A375 (cell line): ENCODE measurements at places on chromosomes 3 and 15. TPM values are rescaled to one million over a fixed set of nuclear protein-coding genes. Genes with fewer than 3 reads are reported as not detected.

FEZF2 gene
- total RNA-seq: not detected in 2 replicates

DUOXA1 gene
- total RNA-seq: not detected in 2 replicates

GHSR gene
- not detected in 2 replicates for total RNA-seq

ATP13A4 gene
- total RNA-seq: not detected in 2 replicates

GOLGA8K gene
- total RNA-seq: not detected in 2 replicates

VIPR1 gene
- 13.3 and 13.5 TPM in 2 replicates for total RNA-seq

MRPS25 gene
- total RNA-seq: 34.6 and 37.0 TPM in 2 replicates

HSPBAP1 gene
- 5.4 and 5.6 TPM in 2 replicates for total RNA-seq

LINGO1 gene
- total RNA-seq: not detected in 2 replicates

WDR76 gene
- 19.4 and 27.3 TPM in 2 replicates for total RNA-seq

ZNF280D gene
- total RNA-seq: 8.5 and 19.5 TPM in 2 replicates

PTPRG gene
- 28.0 and 31.0 TPM in 2 replicates for total RNA-seq

UACA gene
- total RNA-seq: 20.6 and 28.6 TPM in 2 replicates

MINAR1 gene
- 1.0 and 1.1 TPM in 2 replicates for total RNA-seq

GATA2 gene
- total RNA-seq: 6.3 TPM in 2 replicates

SST gene
- not detected in 2 replicates for total RNA-seq

CPA3 gene
- not detected in 2 replicates for total RNA-seq

GNB4 gene
- total RNA-seq: 11.1 and 11.9 TPM in 2 replicates

SH3GL3 gene
- total RNA-seq: 2.4 and 3.7 TPM in 2 replicates

PLSCR4 gene
- 0.75 and 1.0 TPM in 2 replicates for total RNA-seq

RASGRP1 gene
- total RNA-seq: 0.42 TPM in 1 of 2 replicates, not detected in the other

GPD1L gene
- total RNA-seq: 14.9 and 18.9 TPM in 2 replicates

TMCC1 gene
- total RNA-seq: 4.9 and 6.3 TPM in 2 replicates

EPHA3 gene
- 25.6 and 29.2 TPM in 2 replicates for total RNA-seq

PCSK6 gene
- total RNA-seq: 1.2 and 1.5 TPM in 2 replicates

TRPM1 gene
- not detected in 2 replicates for total RNA-seq

CDCP1 gene
- total RNA-seq: 5.0 and 5.4 TPM in 2 replicates

COL6A6 gene
- total RNA-seq: not detected in 2 replicates

HTR3E gene
- not detected in 2 replicates for total RNA-seq

PIERCE2 gene
- total RNA-seq: 1.1 TPM in 2 replicates

CPNE9 gene
- 0.05 and 0.11 TPM in 2 replicates for total RNA-seq
